ENCODE measurements at places on chromosomes 7 and 10.

GRCh38 chr7:151058781-151059366 lies 515 bp upstream of the SLC4A2 start:
- no peak for DNase-seq

DNA sequence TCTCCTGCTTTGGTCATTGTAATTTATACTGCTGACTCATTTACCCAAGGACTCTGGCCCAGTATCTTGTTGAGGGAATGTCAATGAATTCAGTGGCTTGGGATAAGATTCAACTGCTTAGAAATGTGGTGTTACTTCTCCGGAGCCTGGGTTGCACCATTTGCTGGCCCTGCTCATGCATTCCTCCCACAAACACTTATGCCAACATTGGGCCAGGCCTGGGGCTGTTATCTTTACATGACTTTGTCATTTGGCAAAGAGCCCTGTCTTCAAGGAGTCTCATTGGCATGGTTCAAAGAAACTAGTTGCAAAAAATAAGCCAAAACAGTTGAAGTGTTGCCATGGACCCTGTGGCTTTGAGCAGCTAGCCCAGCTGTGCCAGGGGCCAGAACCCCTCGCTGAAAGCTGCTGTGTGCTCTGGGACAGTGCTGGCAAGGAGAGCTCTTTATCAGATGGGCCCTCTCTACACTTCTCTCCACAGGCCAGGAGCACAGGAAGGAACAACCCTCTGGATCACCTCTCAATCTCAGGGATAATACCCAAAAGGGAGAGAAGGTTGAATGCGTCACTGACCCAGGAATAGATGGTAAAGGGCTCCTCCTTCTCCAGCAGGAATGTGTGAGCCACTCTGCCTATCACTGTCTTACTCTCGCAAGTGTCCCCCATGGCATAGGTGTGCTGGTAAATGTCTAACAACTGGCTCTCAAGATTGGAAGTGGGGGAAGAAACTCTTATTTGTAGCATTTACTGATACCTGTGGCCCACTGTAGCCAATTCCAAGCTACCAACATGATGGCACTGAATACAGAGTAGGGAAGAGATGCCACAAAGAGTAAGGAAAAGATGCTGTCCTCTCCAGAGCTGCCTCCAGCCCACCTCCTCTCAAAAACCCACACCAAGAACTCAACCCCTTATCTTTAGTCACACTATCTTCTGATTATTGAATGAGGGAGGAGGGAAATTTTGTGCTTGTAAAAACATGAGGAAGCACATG lies 23.5 kb upstream of the PDE1C start:
- no peak for DNase-seq

DNA sequence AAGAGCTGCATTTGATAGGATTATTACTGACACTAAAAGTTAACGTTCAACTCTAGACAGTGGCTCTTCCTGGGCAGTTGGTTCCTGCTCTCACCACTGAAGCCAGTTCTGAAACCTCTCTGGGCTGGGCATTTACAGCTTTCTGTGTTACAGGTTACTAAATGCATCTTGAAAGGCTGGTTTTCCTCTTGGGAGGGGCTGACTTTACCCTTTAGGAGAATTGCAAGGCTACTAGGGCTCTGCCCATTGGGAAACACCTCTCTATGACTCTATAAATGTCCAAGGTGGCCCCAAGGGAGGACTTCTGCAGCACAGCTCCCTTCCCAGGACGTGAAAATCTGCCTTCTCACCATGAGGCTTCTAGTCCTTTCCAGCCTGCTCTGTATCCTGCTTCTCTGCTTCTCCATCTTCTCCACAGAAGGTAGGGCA lies at the start of gene GPR15LG:
Gene GPR15LG, plus strand, starts transcription at position 301 of the 429 bp plus-strand sequence. Its CDS starts 51 bp downstream, at position 352.
- DNase-seq, result no peak

- DNase-seq, result no peak
Measured at GRCh38 chr7:130463553-130464434, 23.0 kb upstream of the CEP41 start.

- DNase-seq, result no peak
Measured at GRCh38 chr10:97800474-97800873, 28.7 kb upstream of the SFRP5 start.

DNA sequence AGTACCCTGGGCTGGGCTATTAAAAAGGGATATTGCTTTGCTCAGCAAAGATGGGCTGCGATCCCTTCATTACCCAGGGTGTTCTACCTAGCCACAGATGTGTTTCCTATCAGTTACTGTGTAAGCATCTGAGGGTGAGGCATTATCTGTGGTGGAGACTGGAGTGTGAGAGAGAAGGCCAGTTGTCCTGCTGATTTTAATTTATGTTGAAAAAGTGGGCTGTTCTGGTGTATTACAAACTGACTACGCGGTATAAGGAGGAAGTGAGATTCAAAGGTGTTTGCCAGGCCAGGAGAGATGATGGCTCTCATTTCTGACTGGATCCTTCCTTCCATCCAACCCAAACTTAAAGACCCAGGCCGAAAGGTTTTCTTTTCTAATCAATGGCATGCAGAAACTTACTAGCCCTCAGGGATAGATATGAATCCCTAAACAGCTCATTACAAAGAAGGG lies 7.6 kb downstream of the TCF7L2 start:
- no peak for DNase-seq

- no peak for DNase-seq
Measured at GRCh38 chr10:2790396-2791188, 276.8 kb upstream of the PFKP start.

GRCh38 chr7:116906391-116906790 lies 44.0 kb downstream of the CAPZA2 start:
- no peak for DNase-seq

DNA sequence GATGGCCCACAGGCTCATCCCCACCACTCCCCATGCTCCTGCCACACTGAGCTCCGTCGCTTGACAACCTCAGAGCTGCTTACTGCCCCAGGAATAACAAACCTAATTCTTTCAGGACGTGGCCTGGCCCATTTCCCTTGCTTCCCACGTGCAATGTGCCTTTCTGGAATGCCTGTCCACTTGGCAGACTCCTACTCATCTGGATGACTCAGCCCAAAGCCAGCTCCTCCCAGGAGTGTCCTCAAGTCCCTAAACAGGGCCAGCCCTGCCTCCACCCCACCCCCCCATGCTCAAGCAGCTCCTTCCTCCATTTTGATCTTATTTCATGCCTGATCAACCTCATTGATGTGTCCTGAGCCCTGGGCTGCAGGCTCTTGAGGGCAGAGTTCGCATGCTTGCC lies 164.9 kb upstream of the RNF32 start:
- DNase-seq, result no peak

DNA sequence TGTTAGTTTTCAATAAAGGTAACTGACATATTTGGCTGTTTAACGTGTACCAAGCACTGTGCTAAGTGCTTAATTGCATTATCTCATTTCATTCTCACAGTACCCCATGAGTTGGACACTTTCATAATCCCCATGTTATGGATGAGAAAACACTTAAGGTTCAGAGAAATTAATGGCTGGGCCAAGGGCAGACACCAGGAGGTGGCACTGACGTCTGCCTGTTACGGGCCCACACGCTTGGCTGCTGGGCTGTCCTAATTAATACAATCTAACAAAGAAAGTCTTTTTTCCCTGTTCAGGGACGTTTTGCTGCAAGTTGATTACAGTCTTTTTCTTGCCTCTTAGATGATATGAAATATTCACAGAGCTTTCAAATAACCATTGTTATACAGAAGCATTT lies 16.1 kb downstream of the DYDC2 start:
- no peak for DNase-seq

GRCh38 chr10:58644311-58644710 lies 131.6 kb downstream of the BICC1 start:
- no peak for DNase-seq

- no peak for DNase-seq
Measured at GRCh38 chr7:37309493-37309892, 139.2 kb downstream of the ELMO1 start.

Measured in stimulated activated CD4-positive, alpha-beta T cell treated with anti-CD3 and anti-CD28 coated beads, Interleukin-15, amount 100 ng/mL, for 1 hour (primary cell).